T-cell (primary cell): ENCODE measurements at places on chromosomes 4 and X. TPM values are rescaled to one million over a fixed set of nuclear protein-coding genes. Genes with fewer than 3 reads are reported as not detected.
A peak's percentile ranks its signal among the peaks of the same experiment; 100 is the strongest.

DNA sequence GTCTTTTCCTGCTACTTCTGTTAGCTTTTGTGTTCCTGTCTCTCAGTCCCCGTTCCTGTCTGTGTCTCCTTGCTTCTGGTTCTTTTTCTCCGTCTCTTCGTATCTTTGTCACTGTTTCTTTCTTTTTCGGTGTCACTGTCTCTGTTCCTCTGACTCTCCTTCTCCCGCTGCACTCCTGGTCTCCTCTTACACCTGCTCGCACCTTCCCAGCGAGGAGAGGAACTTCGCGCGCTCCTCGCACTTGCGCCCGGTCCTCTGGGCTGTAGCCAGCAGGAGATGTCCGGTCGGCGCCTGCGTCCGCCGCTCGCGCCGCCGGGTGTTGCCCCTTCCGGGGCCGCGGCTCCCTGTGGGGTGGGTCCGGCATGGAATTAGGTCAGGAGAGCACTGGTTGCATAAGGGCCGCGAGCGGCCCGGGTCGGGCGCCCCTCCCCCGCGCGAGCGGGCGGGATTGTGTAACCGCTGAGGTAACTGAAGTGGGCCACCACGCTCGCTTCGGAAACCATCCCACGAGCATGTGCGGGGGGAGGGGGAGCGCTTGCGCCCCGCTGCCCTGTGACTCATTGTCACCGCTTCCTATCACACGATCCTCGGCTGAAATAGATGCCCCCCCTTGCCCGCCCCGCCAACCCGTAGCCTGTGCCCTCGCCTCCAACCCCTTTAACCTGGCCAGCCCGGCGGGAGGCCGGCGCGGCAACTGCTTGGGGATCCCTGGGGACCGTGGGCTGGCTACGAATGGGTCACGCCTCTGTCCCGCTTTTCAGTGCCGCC is 1.6 kb downstream of the LONRF3 start:
- peak overlapping the region; percentile 65 for H3K4me3 ChIP-seq
- H3K27me3 ChIP-seq = peaks cover 28% of the 10 kb centered on the region
- DNase-seq = peak; percentile 58
- H3K27ac ChIP-seq = peak overlapping the region; percentile 67
- no peaks in the 10 kb centered on the region for H3K4me1 ChIP-seq

The UGT2B10 gene
- total RNA-seq = 0.16 TPM

GRCh38 chr4:10655968-10656367 is 28.6 kb downstream of the CLNK start:
- H3K4me1 ChIP-seq = peaks cover 2% of the 10 kb centered on the region
- DNase-seq = no peak
- H3K4me3 ChIP-seq = no peak overlapping the region
- no peaks in the 10 kb centered on the region for H3K36me3 ChIP-seq
- H3K27ac ChIP-seq = no peak overlapping the region

GRCh38 chrX:6004529-6004928 is 224.1 kb downstream of the NLGN4X start:
- no peak for DNase-seq
- H3K4me1 ChIP-seq = no peaks in the 10 kb centered on the region
- no peak overlapping the region for H3K27ac ChIP-seq

- no peak overlapping the region for H3K4me3 ChIP-seq
- no peak overlapping the region for H3K27ac ChIP-seq
- no peak for DNase-seq
- no peaks in the 10 kb centered on the region for H3K27me3 ChIP-seq
These were observed 82.1 kb downstream of the SLC39A8 start for GRCh38 chr4:102263024-102263787.

- no peak for DNase-seq
- H3K4me1 ChIP-seq = no peaks in the 10 kb centered on the region
- no peak overlapping the region for H3K4me3 ChIP-seq
- H3K36me3 ChIP-seq = no peaks in the 10 kb centered on the region
These were observed 46.2 kb downstream of the PCDH19 start for GRCh38 chrX:100363896-100364295.

- H3K27me3 ChIP-seq = no peaks in the 10 kb centered on the region
- no peak overlapping the region for H3K4me3 ChIP-seq
- no peaks in the 10 kb centered on the region for H3K4me1 ChIP-seq
These were observed 43.1 kb upstream of the MTM1 start for GRCh38 chrX:150525061-150525919.

- no peaks in the 10 kb centered on the region for H3K36me3 ChIP-seq
- DNase-seq = no peak
- no peaks in the 10 kb centered on the region for H3K27me3 ChIP-seq
- H3K4me1 ChIP-seq = no peaks in the 10 kb centered on the region
- H3K27ac ChIP-seq = no peak overlapping the region
These were observed 8.7 kb upstream of the FGFR3 start for GRCh38 chr4:1784395-1784788.

- H3K4me3 ChIP-seq = no peak overlapping the region
- H3K27ac ChIP-seq = no peak overlapping the region
- no peak for DNase-seq
- no peaks in the 10 kb centered on the region for H3K36me3 ChIP-seq
- H3K4me1 ChIP-seq = no peaks in the 10 kb centered on the region
- H3K27me3 ChIP-seq = no peaks in the 10 kb centered on the region
These were observed 151.8 kb downstream of the TSPAN5 start for GRCh38 chr4:98506462-98507132.

DNA sequence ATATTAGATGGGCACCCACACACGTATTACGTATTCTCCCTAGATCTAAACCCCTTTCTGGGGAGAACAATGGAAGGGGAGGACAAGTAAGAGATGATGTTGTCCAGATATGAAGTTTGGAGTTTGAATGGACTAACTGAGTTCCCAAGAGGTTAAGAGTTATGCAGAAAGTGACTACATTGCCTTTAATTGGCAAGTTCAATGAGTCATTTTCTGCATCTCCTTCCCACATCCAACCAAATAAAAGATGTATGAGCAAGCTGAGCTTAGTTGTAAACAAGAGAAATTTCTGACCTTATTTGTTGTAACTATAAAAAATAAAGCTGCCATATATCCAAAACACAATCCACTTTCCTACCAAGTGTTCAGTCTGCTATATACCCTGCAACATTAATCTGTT is 50.5 kb downstream of the TIGD2 start:
- H3K36me3 ChIP-seq = no peaks in the 10 kb centered on the region
- H3K4me3 ChIP-seq = no peak overlapping the region
- no peaks in the 10 kb centered on the region for H3K27me3 ChIP-seq
- H3K27ac ChIP-seq = no peak overlapping the region
- DNase-seq = no peak

GRCh38 chrX:46727441-46727840 is 31.5 kb downstream of the SLC9A7 start:
- H3K27ac ChIP-seq = no peak overlapping the region
- no peaks in the 10 kb centered on the region for H3K36me3 ChIP-seq
- no peaks in the 10 kb centered on the region for H3K4me1 ChIP-seq
- no peak overlapping the region for H3K4me3 ChIP-seq
- no peaks in the 10 kb centered on the region for H3K27me3 ChIP-seq
- DNase-seq = no peak

GRCh38 chrX:115192244-115192700 is 3.1 kb downstream of the RBMXL3 start:
- no peaks in the 10 kb centered on the region for H3K36me3 ChIP-seq
- no peak overlapping the region for H3K27ac ChIP-seq
- no peak overlapping the region for H3K4me3 ChIP-seq
- no peaks in the 10 kb centered on the region for H3K27me3 ChIP-seq
- H3K4me1 ChIP-seq = no peaks in the 10 kb centered on the region

DNA sequence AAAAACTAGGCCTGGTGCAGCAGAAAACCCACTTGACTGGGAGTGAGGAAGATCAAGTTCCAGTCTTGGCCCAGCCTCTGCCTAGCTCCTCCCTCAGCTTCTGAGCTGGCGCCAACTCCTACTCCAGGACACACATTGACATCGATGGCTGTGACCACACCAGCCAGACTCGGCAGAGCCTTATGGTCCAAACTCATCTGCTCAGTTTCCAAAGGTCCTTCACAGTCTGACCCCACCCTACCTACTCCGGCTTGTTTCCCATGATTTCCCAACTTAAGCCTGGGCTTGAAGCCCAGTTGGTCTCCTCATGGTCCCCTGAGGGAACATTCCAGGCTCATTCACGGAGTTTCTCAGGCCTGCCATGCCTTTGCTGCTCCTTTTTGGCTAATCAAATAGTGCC is 10.1 kb downstream of the ELF4 start:
- peaks cover 4% of the 10 kb centered on the region for H3K4me1 ChIP-seq
- H3K36me3 ChIP-seq = no peaks in the 10 kb centered on the region

- no peaks in the 10 kb centered on the region for H3K27me3 ChIP-seq
- H3K27ac ChIP-seq = no peak overlapping the region
- H3K4me3 ChIP-seq = no peak overlapping the region
- H3K36me3 ChIP-seq = no peaks in the 10 kb centered on the region
These were observed 223.1 kb upstream of the TAPT1 start for GRCh38 chr4:16449406-16449805.

DNA sequence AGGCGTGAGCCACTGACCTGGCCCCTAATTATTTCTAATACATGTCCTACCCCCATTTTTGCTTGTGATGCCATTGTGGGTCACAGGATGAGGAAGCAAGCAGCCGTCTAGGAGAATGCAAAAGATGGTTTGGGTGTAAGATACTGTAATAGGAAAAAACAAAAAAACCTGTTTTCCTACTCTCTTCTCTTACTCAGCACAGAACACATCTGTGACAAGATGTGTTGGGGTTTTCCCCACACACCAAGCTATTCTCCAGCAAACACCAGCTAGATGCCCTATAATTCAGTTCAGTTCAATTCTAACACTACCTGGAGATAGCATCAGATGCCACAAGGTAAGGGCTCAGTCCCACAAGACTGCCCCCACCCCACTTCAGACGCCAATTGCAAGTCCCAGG is 15.3 kb upstream of the HPRT1 start:
- no peaks in the 10 kb centered on the region for H3K36me3 ChIP-seq
- no peak for DNase-seq
- no peaks in the 10 kb centered on the region for H3K27me3 ChIP-seq
- H3K4me1 ChIP-seq = no peaks in the 10 kb centered on the region
- no peak overlapping the region for H3K27ac ChIP-seq
- no peak overlapping the region for H3K4me3 ChIP-seq

- no peaks in the 10 kb centered on the region for H3K27me3 ChIP-seq
- no peaks in the 10 kb centered on the region for H3K4me1 ChIP-seq
- H3K36me3 ChIP-seq = no peaks in the 10 kb centered on the region
- no peak for DNase-seq
These were observed 859.4 kb upstream of the FTHL17 start for GRCh38 chrX:31931225-31931624.

The OPRPN gene
- not detected for total RNA-seq

DNA sequence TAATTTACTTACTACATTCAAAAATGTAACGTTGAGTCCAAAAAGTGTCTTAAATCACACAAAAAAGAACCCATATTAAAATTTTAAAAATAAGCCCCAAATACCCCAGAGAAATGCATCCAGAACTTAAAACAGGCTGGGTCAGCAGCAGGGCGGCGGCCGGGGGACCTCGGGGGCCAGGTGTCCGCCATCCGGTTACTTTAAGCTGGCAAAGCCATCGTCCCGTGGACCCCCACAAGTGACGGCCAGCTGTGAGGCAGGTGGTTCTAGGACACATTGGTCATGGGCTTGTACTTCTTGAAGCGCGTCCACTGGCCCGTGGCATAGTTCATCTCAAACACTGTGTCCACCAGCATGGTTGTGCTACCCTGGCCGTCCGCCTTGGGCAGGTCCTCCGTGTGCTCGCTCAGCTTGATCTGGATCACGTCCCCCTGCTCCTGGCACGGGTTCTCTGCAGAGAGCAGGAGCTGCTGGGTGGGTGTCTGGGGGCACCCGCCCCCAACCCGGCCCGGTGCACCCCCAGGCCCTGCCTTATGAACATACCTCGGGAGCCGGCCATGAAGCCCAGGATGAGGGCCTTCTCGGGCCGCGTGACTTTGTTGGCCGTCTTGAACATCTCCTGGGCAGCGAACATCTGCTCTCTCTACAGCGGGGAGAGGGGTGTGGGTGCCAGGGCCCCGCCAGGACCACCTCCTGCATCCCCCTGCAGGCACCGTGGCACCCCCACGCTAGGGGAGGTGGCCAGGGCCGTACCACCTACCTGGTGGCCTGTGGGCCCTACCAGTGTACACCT is 25.5 kb downstream of the NELFA start:
- no peak overlapping the region for H3K4me3 ChIP-seq
- H3K36me3 ChIP-seq = peaks cover 90% of the 10 kb centered on the region
- H3K27me3 ChIP-seq = no peaks in the 10 kb centered on the region
- DNase-seq = no peak
- H3K27ac ChIP-seq = no peak overlapping the region
- H3K4me1 ChIP-seq = no peaks in the 10 kb centered on the region

GRCh38 chr4:105715692-105716278 is 7.2 kb downstream of the GSTCD start:
- no peaks in the 10 kb centered on the region for H3K36me3 ChIP-seq
- H3K27me3 ChIP-seq = no peaks in the 10 kb centered on the region
- no peaks in the 10 kb centered on the region for H3K4me1 ChIP-seq
- DNase-seq = no peak

The SPANXD gene
- not detected for total RNA-seq

GRCh38 chr4:13777341-13777740 is 149.8 kb upstream of the BOD1L1 start:
- H3K36me3 ChIP-seq = no peaks in the 10 kb centered on the region
- no peak overlapping the region for H3K27ac ChIP-seq
- H3K4me1 ChIP-seq = no peaks in the 10 kb centered on the region
- no peak for DNase-seq

GRCh38 chr4:37951461-37952352 is 8.5 kb upstream of the PTTG2 start:
- no peak for DNase-seq
- no peaks in the 10 kb centered on the region for H3K27me3 ChIP-seq
- H3K27ac ChIP-seq = no peak overlapping the region
- no peak overlapping the region for H3K4me3 ChIP-seq

- no peak overlapping the region for H3K27ac ChIP-seq
- H3K4me3 ChIP-seq = no peak overlapping the region
- no peak for DNase-seq
- H3K36me3 ChIP-seq = no peaks in the 10 kb centered on the region
- no peaks in the 10 kb centered on the region for H3K27me3 ChIP-seq
These were observed 42.5 kb downstream of the SYTL5 start for GRCh38 chrX:38048886-38049285.

GRCh38 chr4:152686452-152687013 is 6.7 kb upstream of the TMEM154 start:
- H3K4me1 ChIP-seq = no peaks in the 10 kb centered on the region
- no peak overlapping the region for H3K4me3 ChIP-seq
- peaks cover 9% of the 10 kb centered on the region for H3K27me3 ChIP-seq
- H3K27ac ChIP-seq = no peak overlapping the region

DNA sequence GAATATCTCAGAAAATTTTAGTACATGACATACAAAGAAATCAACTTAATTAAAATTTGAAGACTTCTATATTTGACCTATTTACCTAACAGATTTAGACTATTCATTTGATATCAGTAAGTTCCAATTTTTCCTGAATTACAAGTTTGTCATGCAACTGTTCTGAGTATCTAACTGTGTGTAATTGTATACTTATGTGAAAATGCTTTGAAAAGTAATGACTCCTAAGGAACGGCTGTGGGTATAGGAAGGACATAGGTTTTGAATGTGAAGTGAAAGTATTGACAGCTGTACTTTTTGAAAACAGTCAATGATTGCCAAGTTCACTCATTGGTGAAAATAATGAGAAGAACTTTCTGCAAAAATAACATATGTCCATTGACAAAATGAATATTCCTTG is 2.9 kb downstream of the GRIA2 start:
- no peaks in the 10 kb centered on the region for H3K4me1 ChIP-seq
- H3K27ac ChIP-seq = no peak overlapping the region
- H3K27me3 ChIP-seq = peaks cover 21% of the 10 kb centered on the region
- no peak for DNase-seq
- no peak overlapping the region for H3K4me3 ChIP-seq

- no peak overlapping the region for H3K4me3 ChIP-seq
- DNase-seq = no peak
- H3K36me3 ChIP-seq = no peaks in the 10 kb centered on the region
- H3K27ac ChIP-seq = no peak overlapping the region
These were observed 243.0 kb upstream of the KCNIP4 start for GRCh38 chr4:22191565-22191964.

The SCRG1 gene
- total RNA-seq = not detected
